ENCODE measurements at places on chromosomes 1 and 21. TPM values are rescaled to one million over a fixed set of nuclear protein-coding genes. Genes with fewer than 3 reads are reported as not detected.

Gene NPPB
- not detected for total RNA-seq

Gene RAB25
- total RNA-seq, result 0.49 TPM

Gene LCE1B
- not detected for total RNA-seq

GRCh38 chr1:119276558-119276957 lies 92.0 kb upstream of the HAO2 start:
- no peak overlapping the region for H3K4me3 ChIP-seq
- H3K36me3 ChIP-seq, result no peaks in the 10 kb centered on the region
- no peaks in the 10 kb centered on the region for H3K4me1 ChIP-seq
- no peak overlapping the region for H3K27ac ChIP-seq

- no peaks in the 10 kb centered on the region for H3K27me3 ChIP-seq
- no peak for DNase-seq
- no peak overlapping the region for H3K4me3 ChIP-seq
- H3K27ac ChIP-seq, result no peak overlapping the region
- H3K4me1 ChIP-seq, result peaks cover 16% of the 10 kb centered on the region
- H3K36me3 ChIP-seq, result peaks cover 5% of the 10 kb centered on the region
Measured at GRCh38 chr1:156532374-156532773, 31.8 kb upstream of the MEF2D start.

- H3K27me3 ChIP-seq, result no peaks in the 10 kb centered on the region
- no peak for DNase-seq
- no peak overlapping the region for H3K4me3 ChIP-seq
- H3K4me1 ChIP-seq, result no peaks in the 10 kb centered on the region
Measured at GRCh38 chr1:7366286-7366954, 404.7 kb upstream of the VAMP3 start.

DNA sequence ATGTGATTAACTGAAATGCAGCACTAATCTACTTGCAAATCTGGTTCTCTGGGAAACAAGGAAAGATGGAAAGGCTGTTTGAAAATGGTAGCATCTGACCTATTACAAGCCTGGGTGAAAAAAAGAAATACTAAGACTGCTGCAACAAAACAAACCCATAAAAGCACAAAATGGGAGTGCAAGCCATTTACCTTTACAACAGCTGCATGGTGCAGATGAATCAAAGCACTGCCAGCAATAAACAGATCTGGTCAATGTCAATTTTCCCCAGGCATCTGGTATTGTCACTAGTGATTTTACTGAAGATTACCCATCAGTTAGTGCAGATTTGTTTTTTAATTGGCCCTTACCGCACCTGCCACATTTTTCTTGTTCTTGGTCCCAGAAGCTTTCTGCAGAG lies 1341.7 kb downstream of the PLA2G4A start:
- no peaks in the 10 kb centered on the region for H3K36me3 ChIP-seq
- H3K27me3 ChIP-seq, result no peaks in the 10 kb centered on the region
- H3K4me1 ChIP-seq, result no peaks in the 10 kb centered on the region
- no peak overlapping the region for H3K27ac ChIP-seq

DNA sequence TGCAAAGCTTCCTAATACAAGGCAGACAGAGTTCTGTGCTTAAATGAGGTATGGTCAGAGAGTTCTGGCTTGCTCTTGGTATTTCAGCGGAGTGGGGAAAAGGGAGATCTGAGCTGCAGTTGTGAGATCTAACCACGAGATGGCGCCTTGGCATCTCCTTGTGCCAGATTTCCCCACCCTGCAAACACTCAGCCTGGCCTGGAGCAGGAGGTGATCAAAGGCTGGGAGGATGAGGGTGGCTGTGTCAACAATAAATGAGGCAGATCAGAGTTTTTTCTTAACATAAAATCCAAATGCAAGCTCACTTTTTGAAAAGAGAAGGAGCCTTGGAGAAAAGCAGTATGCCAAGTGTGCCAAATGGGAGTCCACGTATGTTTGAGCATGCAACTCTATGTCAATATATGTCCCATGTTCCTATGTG lies 4.1 kb upstream of the TFAP2E start:
- H3K27ac ChIP-seq, result no peak overlapping the region
- no peak overlapping the region for H3K4me3 ChIP-seq
- H3K27me3 ChIP-seq, result peaks cover 4% of the 10 kb centered on the region
- peaks cover 8% of the 10 kb centered on the region for H3K36me3 ChIP-seq

DNA sequence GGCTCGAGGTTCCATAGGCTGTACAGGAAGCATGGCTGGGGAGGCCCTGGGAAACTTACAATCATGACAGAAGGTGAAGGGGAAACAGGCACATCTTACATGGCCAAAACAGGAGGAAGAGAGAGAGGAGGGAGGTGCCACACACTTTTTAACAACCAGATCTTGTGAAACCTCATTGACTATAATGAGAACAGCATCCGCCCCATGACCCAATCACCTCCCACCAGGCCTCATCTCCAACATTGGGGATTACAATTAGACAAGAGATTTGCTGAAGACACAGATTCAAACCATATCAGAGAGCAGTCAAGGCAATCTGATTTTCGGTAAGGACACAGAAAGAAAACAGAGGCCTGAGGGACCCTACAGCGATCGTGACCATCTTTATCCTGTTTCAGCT lies 41.7 kb downstream of the TNFRSF9 start:
- no peak overlapping the region for H3K27ac ChIP-seq
- peaks cover 17% of the 10 kb centered on the region for H3K4me1 ChIP-seq
- H3K27me3 ChIP-seq, result no peaks in the 10 kb centered on the region
- H3K4me3 ChIP-seq, result no peak overlapping the region

Gene KIAA0319L
- 30.9 TPM for total RNA-seq

DNA sequence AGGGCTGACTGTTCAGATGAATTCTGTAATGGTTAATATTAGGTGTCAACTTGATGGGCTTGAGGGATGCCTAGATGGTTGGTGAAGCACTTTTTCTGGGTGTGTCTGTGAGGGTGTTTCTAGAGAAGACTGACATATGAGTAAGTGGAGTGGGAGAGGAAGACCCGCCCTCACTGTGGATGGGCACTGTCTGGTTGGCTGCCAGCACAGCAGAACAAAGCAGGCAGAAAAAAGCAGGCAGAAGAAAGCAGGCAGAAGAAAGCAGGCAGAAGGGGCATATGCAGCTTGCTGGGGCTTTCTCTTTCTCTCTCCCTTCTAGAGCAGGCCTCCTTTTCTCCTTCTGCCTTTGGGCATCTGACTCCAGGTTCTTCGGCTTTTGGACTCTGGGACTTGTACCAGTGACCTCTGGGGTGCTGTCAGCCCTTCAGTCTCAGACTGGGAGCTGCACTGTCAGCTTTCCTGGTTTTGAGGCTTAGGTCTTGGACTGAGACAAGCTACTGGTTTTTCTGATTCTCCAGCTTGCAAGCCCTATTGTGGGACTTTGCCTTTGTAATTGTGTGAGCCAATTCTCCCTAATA lies 42.9 kb upstream of the CD2 start:
- H3K27me3 ChIP-seq, result peaks cover 6% of the 10 kb centered on the region
- no peak overlapping the region for H3K27ac ChIP-seq
- H3K4me3 ChIP-seq, result no peak overlapping the region
- DNase-seq, result peak; percentile 58
- no peaks in the 10 kb centered on the region for H3K36me3 ChIP-seq
- peaks cover 13% of the 10 kb centered on the region for H3K4me1 ChIP-seq

DNA sequence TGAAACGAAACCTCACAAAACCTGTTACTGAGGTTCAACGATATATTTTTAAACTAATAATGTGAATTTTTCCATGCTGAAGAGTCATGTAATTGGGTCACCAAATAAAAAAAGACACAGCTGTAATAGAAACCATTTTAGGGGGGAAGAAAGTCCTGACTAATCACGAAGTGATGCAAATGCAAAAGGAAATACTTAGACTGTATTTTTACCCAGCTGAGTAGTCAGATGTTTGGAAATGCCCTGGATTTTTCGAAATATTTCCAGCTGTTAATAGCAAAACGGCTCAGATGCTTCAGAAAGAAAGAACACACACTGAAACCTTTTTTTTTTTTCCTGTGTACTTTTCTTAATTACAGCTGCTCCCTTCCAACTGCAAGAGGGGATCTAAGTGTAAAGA lies 210.3 kb downstream of the SETD4 start:
- H3K27me3 ChIP-seq, result peaks cover 5% of the 10 kb centered on the region
- H3K27ac ChIP-seq, result no peak overlapping the region

GRCh38 chr1:210223226-210223904 lies 9.2 kb upstream of the SERTAD4 start:
- no peak overlapping the region for H3K27ac ChIP-seq
- H3K36me3 ChIP-seq, result no peaks in the 10 kb centered on the region
- H3K4me1 ChIP-seq, result no peaks in the 10 kb centered on the region
- no peak for DNase-seq
- H3K27me3 ChIP-seq, result peaks cover 20% of the 10 kb centered on the region
- H3K4me3 ChIP-seq, result no peak overlapping the region

Gene FCMR
- total RNA-seq, result 49.4 TPM

- no peaks in the 10 kb centered on the region for H3K36me3 ChIP-seq
- H3K27ac ChIP-seq, result peak overlapping the region; percentile 62
- peak; percentile 35 for DNase-seq
- peaks cover 9% of the 10 kb centered on the region for H3K4me1 ChIP-seq
- H3K27me3 ChIP-seq, result no peaks in the 10 kb centered on the region
- H3K4me3 ChIP-seq, result no peak overlapping the region
Measured at GRCh38 chr1:115184260-115184950, 95.1 kb upstream of the TSPAN2 start.

DNA sequence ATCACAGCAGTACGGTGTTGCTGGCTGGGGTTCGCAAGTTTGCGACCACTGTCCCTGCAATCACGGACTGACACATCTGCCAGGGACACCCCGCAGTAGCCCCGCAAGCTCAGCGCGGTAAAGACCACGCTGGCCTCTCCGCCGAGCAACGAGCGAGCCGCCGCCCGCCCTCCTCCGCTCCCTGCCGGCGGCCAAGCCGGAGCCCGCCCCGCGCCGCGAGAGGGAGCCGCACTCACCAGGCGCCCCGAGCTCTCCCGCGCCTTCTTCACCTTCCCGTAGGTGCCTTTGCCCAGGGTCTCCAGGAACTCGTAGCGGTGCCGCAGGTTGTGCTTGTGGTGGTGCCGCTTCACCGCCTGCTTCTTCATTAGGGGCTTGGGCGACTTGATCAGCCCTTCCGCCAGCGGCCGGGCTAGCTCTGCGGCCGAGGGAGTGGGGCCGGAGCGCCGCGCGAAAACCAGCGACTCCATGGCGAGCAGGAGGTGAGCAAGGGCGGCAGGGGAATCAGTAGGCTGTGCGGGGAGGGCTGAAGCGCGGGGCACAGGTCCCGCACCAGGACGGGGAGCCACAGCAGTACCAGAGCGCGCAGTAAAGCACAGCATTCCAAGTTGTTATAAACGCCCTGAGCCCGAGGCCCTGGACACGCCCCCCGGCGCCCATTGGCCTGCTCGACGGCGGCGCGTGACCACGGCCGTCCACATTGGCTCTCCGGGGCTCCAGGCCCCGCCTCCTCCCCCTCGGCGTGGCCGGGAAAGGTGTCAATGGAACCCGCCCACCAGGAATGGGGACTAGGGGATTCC lies at the start of gene NUAK2:
Gene NUAK2, minus strand, starts transcription at position 584 of the 797 bp plus-strand sequence. Its CDS starts 117 bp downstream, at position 467.
- peak within 1 kb of the TSS; percentile 82 for H3K27ac ChIP-seq
- H3K27me3 ChIP-seq, result no peaks in the 10 kb centered on the region
- peaks cover 56% of the 10 kb centered on the region for H3K4me1 ChIP-seq
- peak; percentile 85 for DNase-seq
- peak within 1 kb of the TSS; percentile 78 for H3K4me3 ChIP-seq

GRCh38 chr1:153698020-153698922 lies 19.8 kb downstream of the NPR1 start:
- DNase-seq, result peak; percentile 7
- H3K27ac ChIP-seq, result no peak overlapping the region
- peaks cover 2% of the 10 kb centered on the region for H3K27me3 ChIP-seq

- no peak overlapping the region for H3K27ac ChIP-seq
- no peaks in the 10 kb centered on the region for H3K27me3 ChIP-seq
- DNase-seq, result no peak
- H3K4me1 ChIP-seq, result peaks cover 3% of the 10 kb centered on the region
- peaks cover 4% of the 10 kb centered on the region for H3K36me3 ChIP-seq
- no peak overlapping the region for H3K4me3 ChIP-seq
Measured at GRCh38 chr1:228118040-228118439, 8.9 kb upstream of the MRPL55 start.

DNA sequence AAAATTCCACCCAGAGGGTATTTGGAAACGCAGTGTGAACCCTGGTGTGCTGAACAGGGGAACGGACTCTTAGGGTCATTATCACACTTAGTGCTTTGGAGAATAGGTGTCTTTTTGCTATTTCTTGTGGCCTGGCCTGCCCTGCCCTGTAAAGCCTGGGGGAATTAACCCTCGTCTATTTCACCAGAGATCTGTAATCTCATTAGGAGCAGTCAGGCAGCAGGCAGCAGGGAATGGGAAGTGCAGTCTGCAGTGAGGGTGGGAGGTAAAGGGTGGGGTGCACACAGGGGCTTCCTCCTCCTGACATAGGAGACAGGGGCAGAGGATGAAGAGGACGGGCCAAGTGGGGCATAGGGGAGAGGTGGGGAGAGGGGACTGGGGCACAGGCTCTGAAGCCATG lies 1.1 kb upstream of the SLC1A7 start:
- no peak overlapping the region for H3K4me3 ChIP-seq
- DNase-seq, result no peak
- no peaks in the 10 kb centered on the region for H3K36me3 ChIP-seq

- peak; percentile 63 for DNase-seq
- H3K4me1 ChIP-seq, result peaks cover 28% of the 10 kb centered on the region
- peaks cover 3% of the 10 kb centered on the region for H3K27me3 ChIP-seq
- no peak overlapping the region for H3K27ac ChIP-seq
- H3K4me3 ChIP-seq, result no peak overlapping the region
Measured at GRCh38 chr1:93716941-93717368, 35.3 kb upstream of the BCAR3 start.

DNA sequence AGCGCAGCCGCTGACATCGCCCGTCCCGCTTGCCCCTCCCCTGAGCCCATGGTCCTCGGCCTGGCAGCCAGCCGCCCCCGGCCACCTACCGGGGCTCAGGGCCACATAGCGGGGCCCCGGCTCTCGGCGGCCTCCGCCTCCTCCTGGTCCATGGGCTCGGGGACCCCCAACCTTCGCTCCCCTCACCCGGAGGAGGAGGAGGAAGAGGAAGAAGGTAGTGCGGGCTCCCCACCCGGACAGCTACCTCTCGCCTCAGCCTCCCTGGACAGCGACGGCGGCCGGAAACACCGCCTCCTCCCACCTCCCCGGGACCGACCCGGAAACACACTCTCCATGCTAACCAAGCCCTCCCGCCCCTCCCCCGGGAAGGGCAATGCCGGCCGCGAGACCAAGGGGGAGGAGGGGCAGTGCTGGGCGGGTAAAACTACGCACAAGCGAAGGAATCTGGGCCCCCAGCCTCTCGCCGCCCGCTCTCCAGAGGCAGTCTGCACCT lies at the start of gene KIAA0319L:
Gene KIAA0319L, minus strand, starts transcription at position 286 of the 493 bp plus-strand sequence. CDS start 2,912 bp downstream, outside the sequence.
- peaks cover 46% of the 10 kb centered on the region for H3K4me1 ChIP-seq
- peak within 1 kb of the TSS; percentile 96 for H3K27ac ChIP-seq
- peaks cover 13% of the 10 kb centered on the region for H3K36me3 ChIP-seq
- H3K27me3 ChIP-seq, result no peaks in the 10 kb centered on the region
- no peak for DNase-seq
- peak within 1 kb of the TSS; percentile 92 for H3K4me3 ChIP-seq

DNA sequence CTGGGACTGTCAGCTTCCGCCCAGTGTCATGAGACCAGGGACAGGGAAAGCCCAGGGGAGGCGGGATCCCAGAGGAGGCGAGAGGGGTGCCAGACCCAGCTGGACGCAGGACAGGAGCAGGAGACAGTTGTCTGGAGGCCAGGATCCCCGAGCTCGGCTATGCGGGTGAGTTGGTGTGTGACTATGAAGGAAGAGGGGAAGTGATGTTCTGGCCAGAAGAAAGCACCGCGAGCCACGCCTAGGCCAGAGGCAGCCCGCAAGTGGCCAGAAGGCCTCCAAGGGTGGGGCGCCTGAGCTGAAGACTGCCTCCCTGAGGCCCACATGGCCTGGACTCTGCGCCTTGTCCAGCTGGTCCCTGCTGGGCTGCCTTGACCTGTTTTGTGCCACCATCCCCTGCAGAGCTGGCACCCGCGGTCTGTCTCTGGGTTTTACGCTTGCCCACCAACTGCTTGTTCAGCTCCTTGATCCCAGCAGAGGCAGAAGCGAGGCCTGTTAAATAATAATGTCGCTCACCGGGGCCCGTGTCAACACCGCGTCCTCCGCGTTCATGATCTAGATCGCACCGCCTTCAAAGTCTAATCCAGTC lies 85.2 kb upstream of the ACTL8 start:
- no peaks in the 10 kb centered on the region for H3K4me1 ChIP-seq
- no peak overlapping the region for H3K27ac ChIP-seq
- no peak overlapping the region for H3K4me3 ChIP-seq
- no peaks in the 10 kb centered on the region for H3K36me3 ChIP-seq

Measured in activated CD8-positive, alpha-beta T cell treated with anti-CD3 and anti-CD28 coated beads for 36 hours (primary cell).